ENCODE measurements at places on chromosomes 2 and 18.

GRCh38 chr2:239726631-239727181 is 298.4 kb downstream of the NDUFA10 start:
- no peak for DNase-seq

- no peak for DNase-seq
Measured at GRCh38 chr2:231573096-231573495, 19.6 kb upstream of the TEX44 start.

- no peak for DNase-seq
Measured at GRCh38 chr2:156511803-156512202, 75.6 kb downstream of the GPD2 start.

DNA sequence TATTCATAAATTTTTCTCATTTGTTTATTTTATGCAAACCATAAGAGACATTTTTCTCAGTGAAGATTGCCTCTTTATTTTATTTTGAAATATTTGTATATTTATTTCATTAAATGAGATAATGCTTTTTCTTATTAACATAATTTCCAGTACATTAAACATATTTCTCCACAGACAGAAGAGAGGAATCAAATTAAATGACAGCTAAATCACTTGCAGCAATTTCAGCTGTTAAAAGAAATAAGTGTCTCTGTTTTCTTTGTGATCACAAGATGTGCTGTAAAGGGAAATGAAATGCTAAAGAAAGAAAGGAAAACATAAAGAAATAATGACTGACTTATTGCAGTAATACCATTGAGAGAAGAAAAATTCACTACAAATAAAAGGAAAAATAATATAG is 414.0 kb upstream of the FANCL start:
- DNase-seq, result no peak

DNA sequence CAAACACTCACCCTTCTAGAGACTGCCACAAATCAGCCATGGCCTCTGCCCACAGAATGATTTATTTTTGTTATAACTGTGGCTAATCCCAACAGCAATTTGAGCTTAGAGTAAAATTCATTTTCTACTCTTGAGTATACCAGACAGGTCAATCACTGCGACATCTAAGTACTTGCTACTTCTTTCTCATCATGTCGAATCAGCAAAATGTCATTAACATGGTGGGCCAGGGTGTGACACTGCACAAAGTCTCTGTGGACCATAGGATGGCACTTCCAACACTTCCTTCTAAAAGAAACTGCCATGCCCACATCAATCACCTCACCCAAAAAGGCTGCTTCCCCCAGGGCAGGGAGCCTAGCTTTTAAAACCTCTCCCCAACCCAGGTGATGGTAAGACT is 64.4 kb downstream of the KCNG3 start:
- no peak for DNase-seq

DNA sequence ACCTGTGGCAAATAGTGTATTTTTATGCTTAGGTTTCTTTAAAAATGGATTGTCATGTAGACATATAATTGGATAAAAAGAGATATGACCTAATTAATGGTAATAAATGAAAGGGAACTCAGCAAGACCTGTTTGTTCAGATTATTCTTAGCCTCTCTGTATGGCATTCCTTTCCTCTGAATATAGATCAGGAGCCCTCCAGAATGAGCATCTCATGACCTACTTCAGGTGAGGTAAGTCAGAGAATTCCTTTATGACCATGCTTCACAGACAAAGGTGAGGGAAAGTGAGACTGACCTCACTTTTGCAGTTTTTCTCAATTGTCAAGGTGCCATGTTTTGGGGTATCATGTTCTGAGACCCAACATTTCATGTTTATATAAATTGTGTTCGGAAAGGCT is 1744.3 kb upstream of the PIK3C3 start:
- no peak for DNase-seq

DNA sequence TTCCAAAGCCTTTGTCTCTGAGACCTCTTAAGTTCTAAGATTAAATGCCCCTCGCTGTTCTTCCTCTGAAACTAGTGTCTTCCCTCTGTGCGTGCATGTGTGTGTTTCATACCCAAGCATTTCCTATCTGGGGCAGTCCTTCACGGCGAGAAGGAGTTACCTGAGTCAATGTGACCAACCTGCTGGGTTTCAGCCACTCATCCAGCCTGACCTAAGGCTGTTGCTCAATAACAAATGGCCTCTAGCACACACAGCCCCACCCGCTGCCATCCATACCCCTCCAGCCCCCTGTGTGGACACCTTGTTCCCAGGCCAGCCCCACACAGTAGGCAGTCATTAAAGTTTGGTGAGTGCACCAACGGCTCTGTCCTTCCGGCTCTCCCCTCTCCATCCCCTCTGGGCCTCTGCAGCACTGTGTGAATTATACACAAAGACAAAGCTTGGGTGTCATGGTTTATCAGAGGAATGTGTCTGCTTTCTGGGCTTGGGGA is 53.8 kb upstream of the FOSL2 start:
- no peak for DNase-seq

DNA sequence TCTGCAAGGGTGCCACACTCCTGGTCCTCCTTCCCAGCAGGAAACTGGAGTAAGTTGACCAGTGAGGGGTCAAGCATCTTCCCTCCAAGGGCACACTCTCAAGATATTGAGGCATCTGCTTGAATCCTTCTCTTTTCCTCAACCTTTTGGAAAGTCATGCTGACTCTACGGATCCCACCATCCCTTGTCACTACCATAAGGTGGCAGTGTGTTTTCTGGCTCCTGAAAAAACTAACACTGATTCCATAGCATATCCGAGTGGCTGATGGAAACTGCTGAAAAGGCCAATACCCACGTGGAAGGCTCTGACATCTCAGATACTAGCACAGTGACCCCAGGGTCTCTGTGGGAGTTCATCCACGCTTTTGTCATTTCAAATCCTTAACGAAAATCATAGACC is 37.1 kb downstream of the GPR45 start:
- DNase-seq, result no peak

GRCh38 chr18:73961804-73962203 is 185.8 kb downstream of the FBXO15 start:
- DNase-seq, result no peak

DNA sequence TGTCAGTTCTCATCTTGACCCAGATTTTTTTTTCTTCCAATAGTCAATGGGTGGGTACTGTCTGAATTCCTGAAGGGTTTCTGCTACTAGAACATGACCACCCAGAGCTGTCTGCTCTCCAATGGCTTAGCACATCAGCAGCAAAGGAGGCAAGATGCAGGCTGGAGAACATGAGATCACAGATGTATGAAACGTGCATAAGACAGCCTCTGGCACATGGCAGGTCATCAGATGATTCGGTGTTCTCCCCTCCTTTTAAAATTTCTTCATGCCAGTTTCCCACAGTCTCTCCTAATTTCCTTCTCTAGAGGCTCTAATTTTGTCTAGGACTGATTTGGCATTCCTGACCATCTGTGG is 359.3 kb upstream of the TNP1 start:
- DNase-seq, result no peak

DNA sequence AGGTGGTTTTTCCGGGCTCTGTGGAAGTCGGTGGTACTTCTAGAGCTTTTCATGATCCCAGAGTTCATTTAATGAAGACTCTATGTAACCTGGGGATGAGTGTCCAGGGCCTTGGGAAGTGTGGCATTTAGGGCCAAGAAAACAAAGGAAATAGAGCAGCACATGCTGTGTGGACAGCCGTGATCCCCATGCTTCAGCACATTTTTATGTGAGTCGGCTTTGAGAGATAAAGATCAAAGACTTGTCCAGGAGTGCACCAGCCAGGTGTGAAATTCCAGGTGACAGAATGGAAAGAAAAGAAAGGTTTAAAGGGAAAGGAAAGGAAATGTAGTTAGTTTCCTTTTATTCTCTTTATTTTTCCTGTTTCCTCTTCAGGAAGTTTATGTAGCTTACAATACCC is 258.0 kb upstream of the NRP2 start:
- no peak for DNase-seq

- DNase-seq, result no peak
Measured at GRCh38 chr2:102262216-102263129, 48.9 kb upstream of the IL1RL1 start.

DNA sequence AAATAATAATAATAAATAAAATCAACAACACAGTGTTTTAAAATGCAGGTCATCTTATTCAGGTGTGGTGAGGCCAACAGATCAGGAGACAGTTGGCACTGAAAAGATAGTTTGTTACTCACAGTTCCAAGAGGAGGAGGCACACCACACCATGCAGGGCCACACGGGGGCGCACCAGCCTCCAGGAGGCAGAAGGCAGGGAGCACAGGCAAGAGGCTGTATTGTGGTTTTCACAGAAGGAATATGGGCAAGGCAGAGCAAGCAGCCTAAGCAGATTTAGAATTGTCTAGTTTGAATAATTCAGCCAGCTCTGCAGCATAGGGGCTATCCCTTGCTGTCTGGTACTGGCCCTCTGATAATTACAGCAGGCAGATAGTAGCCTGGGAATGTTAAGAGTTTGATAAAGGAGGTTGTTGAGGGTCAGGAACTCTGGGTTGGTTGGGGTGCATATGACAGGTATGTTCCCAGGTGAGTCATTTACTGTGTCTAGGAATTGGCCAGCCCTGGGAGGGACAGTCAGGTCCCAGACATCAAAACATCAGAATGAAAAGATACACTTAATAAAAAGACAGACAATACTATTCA is 31.3 kb downstream of the KIAA2012 start:
- no peak for DNase-seq

- no peak for DNase-seq
Measured at GRCh38 chr2:119008108-119008507, 66.1 kb downstream of the MARCO start.

- no peak for DNase-seq
Measured at GRCh38 chr18:58396144-58396543, 232.7 kb downstream of the ALPK2 start.

DNA sequence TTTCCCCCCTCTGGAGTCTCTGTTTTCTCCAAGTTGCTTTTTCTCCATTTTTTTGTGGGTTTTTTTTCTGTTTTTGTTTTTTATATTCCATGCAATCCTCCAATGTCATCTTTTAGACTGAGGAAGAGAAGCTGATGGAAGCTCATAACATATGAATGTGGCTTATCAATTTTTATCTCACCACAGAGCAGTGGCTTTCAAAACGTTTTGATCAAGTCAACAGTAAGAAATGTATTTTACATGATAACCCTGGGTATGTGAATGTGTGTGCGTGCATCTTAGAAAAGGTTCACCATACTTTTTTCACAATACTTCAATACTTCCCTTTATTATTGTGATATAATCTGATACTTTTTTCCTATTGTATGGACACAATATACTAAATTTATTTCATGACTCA is 64.6 kb upstream of the CDCA7 start:
- DNase-seq, result no peak

- no peak for DNase-seq
Measured at GRCh38 chr2:11573418-11574175, 39.8 kb downstream of the GREB1 start.

GRCh38 chr2:227891673-227892072 is 20.2 kb downstream of the DAW1 start:
- DNase-seq, result no peak

- DNase-seq, result no peak
Measured at GRCh38 chr2:173734797-173735196, 230.4 kb downstream of the SP3 start.

DNA sequence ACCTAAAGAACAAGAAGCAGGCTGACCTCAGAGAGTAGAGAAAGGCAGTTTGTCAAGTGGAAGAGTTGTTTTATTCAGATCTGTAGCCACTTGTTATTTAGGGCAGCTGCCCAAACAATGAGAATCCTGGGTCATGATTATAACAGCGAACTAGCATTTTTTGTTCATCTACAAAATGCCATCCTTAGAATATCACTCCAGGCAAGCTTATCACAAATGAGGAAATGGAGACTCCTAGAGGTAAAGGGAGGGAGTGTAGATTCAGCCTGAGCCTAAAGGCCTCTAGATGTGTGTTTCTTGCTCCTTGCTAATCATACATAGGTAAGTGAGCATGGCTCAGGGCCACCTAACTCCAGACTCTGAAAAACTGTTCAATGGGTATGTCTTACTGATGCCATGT is 126.1 kb downstream of the HNMT start:
- no peak for DNase-seq

DNA sequence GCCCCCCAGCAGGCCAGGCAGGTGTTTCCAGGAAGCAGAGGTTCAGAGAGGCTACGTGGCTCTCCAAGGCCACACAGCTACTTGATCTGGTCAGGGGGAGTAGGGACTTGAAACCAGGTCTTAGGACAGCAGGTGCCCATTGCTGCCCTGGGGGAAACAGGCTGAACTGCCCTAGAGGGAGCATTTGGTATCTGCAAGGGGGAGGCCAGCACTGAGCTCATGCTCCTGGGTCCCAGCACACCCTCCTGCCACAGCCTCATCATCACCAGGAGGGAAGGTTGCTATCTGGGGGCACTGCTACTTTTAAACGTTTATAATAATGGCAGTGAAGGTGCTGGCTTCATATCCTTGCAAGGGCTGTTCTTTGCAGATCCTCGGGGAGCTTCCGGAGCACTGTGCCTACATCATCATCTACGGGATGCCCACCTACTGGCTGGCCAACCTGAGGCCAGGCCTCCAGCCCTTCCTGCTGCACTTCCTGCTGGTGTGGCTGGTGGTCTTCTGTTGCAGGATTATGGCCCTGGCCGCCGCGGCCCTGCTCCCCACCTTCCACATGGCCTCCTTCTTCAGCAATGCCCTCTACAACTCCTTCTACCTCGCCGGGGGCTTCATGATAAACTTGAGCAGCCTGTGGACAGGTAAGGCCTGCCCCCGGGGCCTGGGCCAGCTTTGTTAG is 36.1 kb downstream of the ABCG8 start:
- no peak for DNase-seq

DNA sequence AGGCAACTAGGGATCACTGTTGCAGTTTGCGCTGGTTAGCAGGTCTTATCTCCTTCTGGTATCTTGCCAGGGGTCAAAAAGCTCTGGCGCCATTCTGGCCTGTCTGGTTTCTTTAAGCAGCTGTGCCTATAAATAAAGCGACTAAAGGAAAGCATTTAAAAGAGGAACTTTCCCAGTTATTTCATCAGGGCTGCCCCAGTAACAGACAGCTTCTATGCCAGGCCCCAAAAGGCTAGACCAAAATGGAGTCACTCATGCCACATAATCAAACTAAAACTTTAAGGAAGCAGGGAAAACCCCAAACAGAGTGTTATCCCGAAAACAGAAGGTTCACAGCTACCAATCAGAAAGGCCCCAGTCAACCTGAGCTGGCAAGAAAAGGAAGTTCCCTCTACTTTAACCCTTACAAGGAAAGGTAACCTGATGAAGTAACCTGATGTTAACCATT is 41.2 kb upstream of the HNRNPA3 start:
- no peak for DNase-seq

- DNase-seq, result no peak
Measured at GRCh38 chr2:88085099-88085498, 17.5 kb downstream of the SMYD1 start.

- no peak for DNase-seq
Measured at GRCh38 chr18:20963027-20963426, 148.6 kb downstream of the ROCK1 start.

GRCh38 chr2:186913870-186914269 is 64.9 kb upstream of the ZSWIM2 start:
- DNase-seq, result no peak

DNA sequence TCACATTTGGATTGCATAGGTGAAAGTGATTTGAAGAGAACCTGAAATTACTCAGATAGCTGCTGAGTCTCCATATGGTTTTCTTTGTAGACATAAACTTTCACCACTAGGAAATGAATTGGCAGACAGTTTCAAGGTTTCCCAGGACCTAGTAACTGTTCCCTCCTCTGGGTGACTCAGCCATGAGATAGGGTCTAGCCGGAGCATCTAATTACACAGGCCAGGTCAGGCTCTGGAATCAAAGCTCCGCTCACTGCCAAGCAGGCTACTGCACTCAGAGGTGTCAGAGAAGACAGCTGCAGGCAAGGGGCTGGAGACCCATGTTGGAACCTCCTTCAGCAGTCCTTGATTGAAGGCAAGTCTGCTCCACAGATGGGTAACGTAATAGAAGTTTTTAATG is 429.2 kb downstream of the TNS1 start:
- no peak for DNase-seq

- DNase-seq, result no peak
Measured at GRCh38 chr2:19569300-19569791, 210.9 kb upstream of the OSR1 start.
